ENCODE measurements at places on chromosomes 12 and 14. TPM values are rescaled to one million over a fixed set of nuclear protein-coding genes. Genes with fewer than 3 reads are reported as not detected.

The KRT3 gene
- not detected for total RNA-seq

The HOXC12 gene
- total RNA-seq, result not detected

The TOMM20L gene
- not detected for total RNA-seq

The DAO gene
- total RNA-seq, result not detected

The VRTN gene
- not detected for total RNA-seq

The SYT10 gene
- not detected for total RNA-seq

The VIPAS39 gene
- total RNA-seq, result 25.9 TPM

The FOXG1 gene
- not detected for total RNA-seq

The USP44 gene
- total RNA-seq, result 8.2 TPM

- H3K4me1 ChIP-seq, result no peaks in the 10 kb centered on the region
- H3K4me3 ChIP-seq, result no peak overlapping the region
- no peak for DNase-seq
- H3K36me3 ChIP-seq, result no peaks in the 10 kb centered on the region
- peak overlapping the region; percentile 30 for H3K27ac ChIP-seq
Measured at GRCh38 chr14:52023518-52023917, 34.2 kb downstream of the RTRAF start.

- H3K27me3 ChIP-seq, result no peaks in the 10 kb centered on the region
- H3K4me3 ChIP-seq, result no peak overlapping the region
- H3K27ac ChIP-seq, result no peak overlapping the region
Measured at GRCh38 chr12:50665170-50665569, 98.7 kb upstream of the ATF1 start.

GRCh38 chr12:47121146-47121545 is 41.4 kb upstream of the AMIGO2 start:
- H3K36me3 ChIP-seq, result no peaks in the 10 kb centered on the region
- no peak overlapping the region for H3K4me3 ChIP-seq
- H3K27ac ChIP-seq, result no peak overlapping the region
- no peak for DNase-seq
- H3K27me3 ChIP-seq, result no peaks in the 10 kb centered on the region

DNA sequence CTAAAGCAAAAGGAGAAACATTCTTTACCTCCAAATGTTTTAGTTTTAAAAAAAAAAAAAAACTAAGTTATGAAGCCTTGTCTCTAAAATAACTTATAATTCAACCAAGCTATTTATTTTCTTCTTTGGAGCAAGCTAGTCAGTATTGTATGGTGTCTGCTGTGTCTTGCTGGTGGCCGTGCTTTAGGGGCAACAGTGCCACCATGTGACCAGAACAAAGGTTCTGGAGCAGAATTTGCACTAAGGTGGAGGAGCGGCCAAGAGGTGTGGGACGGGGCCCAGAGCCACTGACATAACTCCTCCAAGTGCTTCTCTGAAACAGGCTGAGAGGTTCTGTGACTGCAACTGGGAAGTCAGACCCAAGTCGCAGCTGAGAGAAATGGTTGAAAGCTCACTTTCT is 4.5 kb downstream of the FICD start:
- H3K36me3 ChIP-seq, result peaks cover under 1% of the 10 kb centered on the region
- no peaks in the 10 kb centered on the region for H3K27me3 ChIP-seq
- peaks cover 8% of the 10 kb centered on the region for H3K4me1 ChIP-seq
- no peak for DNase-seq
- no peak overlapping the region for H3K27ac ChIP-seq
- H3K4me3 ChIP-seq, result no peak overlapping the region

GRCh38 chr14:54275997-54276725 is 120.6 kb upstream of the CDKN3 start:
- H3K27me3 ChIP-seq, result no peaks in the 10 kb centered on the region
- no peaks in the 10 kb centered on the region for H3K4me1 ChIP-seq
- no peak overlapping the region for H3K27ac ChIP-seq
- no peak for DNase-seq
- no peaks in the 10 kb centered on the region for H3K36me3 ChIP-seq

DNA sequence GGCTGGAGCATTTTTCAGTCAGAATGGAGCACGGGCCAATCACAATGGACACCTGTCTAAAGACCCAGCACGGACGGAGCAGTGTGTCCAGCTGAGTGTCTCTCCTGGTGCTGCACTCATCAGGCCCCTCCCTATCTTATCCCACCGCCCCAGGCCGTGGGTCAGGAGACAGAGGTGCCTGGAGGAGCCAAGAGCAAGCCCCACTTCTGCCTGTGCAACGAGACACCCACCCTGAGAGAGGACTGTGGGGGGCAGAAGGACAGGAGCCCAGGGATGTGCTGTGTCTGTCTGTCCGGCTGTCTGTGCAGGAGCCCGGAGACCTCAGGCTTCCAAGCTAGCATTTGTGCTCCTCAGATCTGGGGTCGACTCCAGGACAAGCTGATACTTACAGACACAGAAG is 69.6 kb upstream of the SFSWAP start:
- no peak for DNase-seq
- no peaks in the 10 kb centered on the region for H3K36me3 ChIP-seq
- H3K27ac ChIP-seq, result no peak overlapping the region
- no peaks in the 10 kb centered on the region for H3K4me1 ChIP-seq
- H3K4me3 ChIP-seq, result no peak overlapping the region

DNA sequence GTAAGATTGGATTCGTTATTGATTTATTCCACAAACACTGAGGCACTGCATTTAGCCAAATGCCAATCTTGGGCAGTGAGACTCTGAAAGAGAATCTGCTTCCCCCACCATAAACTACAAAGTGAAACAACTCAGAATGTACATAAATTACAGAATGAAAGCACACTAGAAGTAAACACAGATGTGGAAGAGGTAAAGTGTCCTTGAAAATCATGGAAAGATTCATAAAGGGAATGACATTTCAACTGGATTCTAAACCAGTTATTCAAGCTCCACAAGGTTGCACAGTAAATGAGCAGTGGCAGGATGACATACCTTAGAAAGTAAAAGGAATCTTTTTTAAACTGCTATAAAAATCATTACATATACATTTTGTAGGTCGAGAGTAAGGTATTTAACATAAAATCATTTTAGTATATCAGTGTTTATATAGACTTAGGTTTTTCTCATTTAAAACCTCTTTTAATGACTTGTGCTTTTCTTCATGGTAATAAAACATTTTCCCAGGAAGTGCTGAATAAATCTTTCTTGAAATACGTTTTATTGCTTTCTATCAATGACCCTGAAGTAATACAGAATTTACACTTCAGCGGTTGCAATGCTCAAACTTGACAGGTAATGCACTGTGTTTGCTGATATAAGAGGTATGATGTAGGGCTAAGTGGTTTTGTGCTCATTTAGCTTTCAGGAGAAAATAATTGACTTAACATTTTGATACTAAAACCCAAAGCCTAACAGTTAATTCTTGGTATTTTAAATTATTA is 270.6 kb downstream of the NAV3 start:
- no peak overlapping the region for H3K27ac ChIP-seq
- DNase-seq, result no peak
- no peak overlapping the region for H3K4me3 ChIP-seq
- no peaks in the 10 kb centered on the region for H3K27me3 ChIP-seq

DNA sequence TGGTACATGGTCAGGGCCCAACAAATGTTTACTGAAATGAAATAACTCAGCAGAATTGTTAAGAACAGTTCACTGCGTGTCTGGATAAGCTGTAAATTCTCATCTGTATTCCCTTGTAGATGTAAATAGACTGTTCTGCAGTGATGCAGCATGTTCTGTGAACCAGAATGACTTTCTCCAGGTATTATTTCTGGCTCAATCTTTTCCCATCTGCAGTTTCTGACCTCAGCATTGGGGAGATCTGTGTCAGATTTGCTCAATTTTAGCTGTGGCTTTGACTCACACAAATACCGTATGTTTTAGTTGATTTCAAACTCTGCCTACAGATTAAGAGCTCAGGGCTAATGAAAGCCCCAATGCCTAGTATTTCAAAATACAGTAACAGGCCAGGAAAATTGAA is 49.2 kb upstream of the DICER1 start:
- H3K36me3 ChIP-seq, result peaks cover 7% of the 10 kb centered on the region
- no peaks in the 10 kb centered on the region for H3K4me1 ChIP-seq
- no peak for DNase-seq
- H3K27me3 ChIP-seq, result no peaks in the 10 kb centered on the region

- H3K27me3 ChIP-seq, result no peaks in the 10 kb centered on the region
- no peak for DNase-seq
- no peak overlapping the region for H3K27ac ChIP-seq
Measured at GRCh38 chr12:92951006-92951405, 21.9 kb upstream of the EEA1 start.

- no peak for DNase-seq
- no peaks in the 10 kb centered on the region for H3K36me3 ChIP-seq
- H3K4me1 ChIP-seq, result no peaks in the 10 kb centered on the region
- H3K27me3 ChIP-seq, result no peaks in the 10 kb centered on the region
- no peak overlapping the region for H3K4me3 ChIP-seq
Measured at GRCh38 chr12:49645146-49646039, 22.0 kb downstream of the PRPF40B start.

DNA sequence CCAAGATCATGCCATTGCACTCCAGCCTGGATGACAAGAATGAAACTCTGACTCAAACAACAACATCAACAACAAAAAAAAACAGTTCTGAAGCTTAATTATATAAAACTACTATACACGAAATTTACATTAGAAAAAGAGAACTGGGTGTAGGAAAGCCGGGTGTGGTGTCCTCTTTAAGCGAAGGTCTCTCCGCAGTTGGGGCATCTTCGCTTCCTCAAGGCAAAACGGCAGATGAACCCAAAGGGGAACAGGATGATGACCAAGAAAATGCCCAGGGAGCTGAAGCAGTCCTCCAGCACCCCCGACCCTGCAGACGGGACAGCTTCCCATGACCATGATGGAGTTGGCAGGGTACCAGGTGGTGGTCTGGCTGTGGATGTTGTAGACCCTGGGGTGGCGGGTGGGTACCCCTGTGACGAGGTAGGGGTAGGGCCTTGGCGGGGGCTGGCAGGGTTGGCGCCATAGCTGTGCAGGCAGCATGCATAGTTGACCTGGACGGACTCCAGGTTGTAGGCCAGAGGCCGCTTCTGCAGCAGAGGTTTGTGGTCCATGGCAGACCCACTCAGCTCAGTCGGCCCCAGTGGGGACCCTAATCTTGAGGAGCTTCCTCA is 18.2 kb upstream of the BCAT1 start:
- no peak overlapping the region for H3K4me3 ChIP-seq
- H3K27ac ChIP-seq, result no peak overlapping the region
- no peaks in the 10 kb centered on the region for H3K27me3 ChIP-seq
- no peak for DNase-seq

DNA sequence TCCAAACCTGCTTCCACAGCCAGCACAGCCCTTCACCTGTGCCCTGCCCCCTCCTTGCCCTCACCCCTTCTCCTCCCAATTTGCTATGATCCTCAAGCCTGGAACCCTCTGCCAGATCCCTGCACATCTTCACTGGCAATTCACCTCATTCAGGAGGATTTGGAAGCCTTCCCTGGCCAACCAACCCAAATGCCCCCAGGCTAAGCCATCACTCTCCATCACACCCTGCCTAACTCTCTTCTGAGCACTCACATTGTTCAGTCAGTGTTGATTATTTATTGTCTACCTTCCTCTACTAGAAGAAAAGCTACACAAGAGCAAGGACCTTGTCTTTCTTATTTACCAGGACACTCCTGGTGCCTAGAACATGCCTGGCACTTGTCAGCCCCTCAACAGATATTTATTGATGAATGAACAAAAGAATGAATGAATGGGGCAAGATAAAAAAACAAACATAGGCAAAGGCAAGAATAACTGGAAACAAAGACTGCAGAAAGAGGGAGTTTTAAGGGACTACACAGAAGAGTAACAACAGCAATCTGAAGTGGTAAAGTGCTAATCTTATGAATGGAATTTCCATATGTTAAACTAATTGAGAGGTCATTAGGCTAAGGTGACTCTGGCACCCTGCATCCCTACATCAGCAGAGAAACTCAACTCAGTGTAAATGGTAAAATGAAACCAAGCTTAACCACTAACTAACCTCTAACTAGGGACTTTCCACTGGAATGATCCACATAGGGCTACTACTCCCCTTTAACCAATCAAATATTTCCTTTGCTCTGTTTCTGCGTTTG is 33.4 kb downstream of the TMTC1 start:
- no peak for DNase-seq
- no peak overlapping the region for H3K27ac ChIP-seq
- H3K36me3 ChIP-seq, result no peaks in the 10 kb centered on the region
- H3K4me1 ChIP-seq, result no peaks in the 10 kb centered on the region
- H3K27me3 ChIP-seq, result no peaks in the 10 kb centered on the region

Measured in breast epithelium (tissue), 4 donors.